ENCODE measurements at places on chromosomes 16 and 17. TPM values are rescaled to one million over a fixed set of nuclear protein-coding genes. Genes with fewer than 3 reads are reported as not detected.

- no peak for DNase-seq
Measured at GRCh38 chr16:57134982-57135381, 42.6 kb downstream of the CPNE2 start.

- DNase-seq, result no peak
Measured at GRCh38 chr17:45253879-45254278, 8.0 kb downstream of the SPATA32 start.

AURKB gene
- polyA plus RNA-seq, result 16.4 TPM

GRCh38 chr17:48615963-48616716 is 1.0 kb upstream of the HOXB8 start:
- DNase-seq, result no peak

DNA sequence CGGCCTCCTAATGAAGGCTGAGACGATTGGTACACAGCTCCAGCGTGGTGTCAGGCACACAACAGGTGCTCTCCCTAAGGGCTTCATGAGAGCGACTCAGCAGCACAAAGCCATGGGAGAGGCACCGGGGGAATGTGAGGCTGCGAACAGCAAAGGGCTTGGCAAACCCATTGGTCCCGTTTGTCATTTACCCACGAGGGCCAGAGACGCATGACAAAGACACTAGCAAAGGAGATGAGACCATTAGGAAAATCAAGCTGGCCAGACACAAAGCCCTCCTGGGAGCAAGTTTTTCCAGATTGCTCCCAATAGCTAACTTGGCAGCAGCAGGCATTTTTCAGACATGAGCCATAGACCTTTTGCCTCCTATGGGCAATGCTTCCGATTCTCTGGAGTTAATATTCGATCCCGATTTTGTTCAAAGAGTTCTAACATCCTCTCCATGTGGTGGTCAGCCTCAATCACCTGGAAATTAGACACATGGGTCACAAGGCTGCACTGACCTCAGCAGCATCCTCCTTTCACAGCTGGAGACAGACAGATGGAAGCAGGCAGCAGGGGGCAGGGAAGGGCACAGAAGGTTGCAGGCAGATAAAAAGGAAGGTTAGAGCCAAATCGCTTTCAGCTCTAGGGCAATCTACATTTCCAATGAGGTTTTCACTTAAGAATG is 38.2 kb downstream of the TK2 start:
- DNase-seq, result no peak

KRT31 gene
- polyA plus RNA-seq, result 5.1 TPM

BTBD17 gene
- 0.09 TPM for polyA plus RNA-seq

DNA sequence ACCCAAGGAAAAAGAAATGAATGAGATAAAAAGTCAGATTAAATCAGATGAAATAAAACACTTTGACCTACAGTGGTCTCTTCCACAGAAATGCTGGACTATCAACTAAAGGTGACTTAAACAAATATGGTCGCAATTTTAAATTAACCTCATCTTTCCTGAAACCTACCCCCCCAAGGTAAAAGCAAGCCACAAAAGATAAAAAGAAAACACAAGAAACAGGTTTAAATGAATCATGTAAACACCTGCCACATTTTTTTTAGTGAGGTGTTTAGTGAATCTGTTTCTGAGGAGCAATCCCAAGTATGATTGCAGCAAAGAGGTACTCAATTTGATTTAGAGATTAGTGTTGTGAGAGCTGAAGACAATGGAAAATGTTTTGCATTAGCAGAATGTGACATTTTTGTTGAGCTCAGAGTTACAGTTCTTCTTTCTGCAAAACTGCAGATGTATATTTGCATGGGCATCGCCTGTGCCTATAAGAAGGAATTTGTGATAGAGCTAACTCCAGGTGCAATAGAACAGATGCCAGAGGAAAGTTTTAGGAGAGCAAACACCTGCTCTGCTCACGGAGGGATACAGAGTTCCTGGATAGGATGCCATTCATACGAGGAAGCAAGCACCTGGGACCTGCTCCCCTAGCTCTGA is 3.4 kb upstream of the MMD start:
- DNase-seq, result no peak

CACNG5 gene
- not detected for polyA plus RNA-seq

CEP112 gene
- polyA plus RNA-seq, result 20.0 TPM

- DNase-seq, result peak; percentile 48
Measured at GRCh38 chr17:228951-229708, 47.7 kb upstream of the DOC2B start.

DNA sequence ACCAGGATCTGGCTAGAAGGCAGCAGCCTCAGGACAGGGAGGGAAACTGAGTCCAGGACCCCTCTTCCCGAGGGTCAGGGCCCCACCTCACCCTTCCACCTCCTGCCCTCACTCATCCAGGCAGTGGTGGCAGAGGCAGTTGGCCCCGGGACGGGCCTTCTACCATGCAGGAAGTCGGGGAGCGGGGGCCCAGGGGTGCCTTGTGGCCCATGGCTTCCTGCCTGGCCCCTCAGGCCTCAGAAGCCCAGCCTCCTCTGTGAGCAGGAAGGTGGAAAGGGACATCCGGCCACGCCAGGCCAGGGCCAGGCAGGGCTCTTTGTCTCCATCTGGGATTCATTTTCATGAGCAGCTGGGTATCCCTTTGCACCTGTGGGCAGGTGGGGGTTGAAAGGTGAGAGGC is 58.5 kb downstream of the BAHCC1 start:
- no peak for DNase-seq

DNA sequence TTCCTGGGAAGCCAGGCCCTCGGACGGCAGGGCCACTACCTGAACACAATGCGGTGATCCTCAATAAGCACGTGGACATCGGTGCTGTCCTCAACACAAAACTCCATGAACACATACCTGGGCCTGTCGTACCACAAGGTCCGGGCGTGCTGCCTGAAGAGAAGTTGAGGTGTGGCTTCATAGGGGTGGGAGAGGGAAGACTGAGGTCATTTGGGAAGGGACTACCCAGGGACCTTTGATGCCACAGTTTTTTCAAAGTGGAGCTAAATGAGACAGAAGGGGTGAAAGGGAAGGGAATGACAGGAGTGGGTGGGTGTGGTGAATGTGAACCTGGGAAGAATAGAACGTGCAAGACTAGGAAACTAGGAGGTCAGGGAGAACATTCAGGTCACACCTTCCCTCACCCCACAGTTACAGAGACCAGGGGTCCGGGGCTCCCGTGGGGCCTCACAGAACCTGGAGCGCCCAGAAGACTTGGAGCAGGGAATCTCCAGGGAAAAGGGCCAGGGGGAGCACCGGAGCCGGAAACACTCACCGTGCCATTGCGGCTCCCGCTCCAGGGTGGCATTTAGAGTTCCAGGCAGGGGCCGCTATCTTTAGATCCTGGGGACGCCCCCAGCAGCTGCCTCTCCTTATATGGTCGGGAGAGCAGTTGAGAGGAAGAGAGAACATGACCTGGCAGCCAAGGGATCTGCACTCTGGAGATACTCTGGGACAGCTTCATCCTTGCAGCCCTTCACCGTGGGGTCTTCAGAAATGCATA is at the start of gene PTGES3L:
PTGES3L (minus strand) TSS at position 570 of the 763 bp plus-strand sequence; CDS start at position 543, 27 bp downstream.
- peak; percentile 73 for DNase-seq

DNA sequence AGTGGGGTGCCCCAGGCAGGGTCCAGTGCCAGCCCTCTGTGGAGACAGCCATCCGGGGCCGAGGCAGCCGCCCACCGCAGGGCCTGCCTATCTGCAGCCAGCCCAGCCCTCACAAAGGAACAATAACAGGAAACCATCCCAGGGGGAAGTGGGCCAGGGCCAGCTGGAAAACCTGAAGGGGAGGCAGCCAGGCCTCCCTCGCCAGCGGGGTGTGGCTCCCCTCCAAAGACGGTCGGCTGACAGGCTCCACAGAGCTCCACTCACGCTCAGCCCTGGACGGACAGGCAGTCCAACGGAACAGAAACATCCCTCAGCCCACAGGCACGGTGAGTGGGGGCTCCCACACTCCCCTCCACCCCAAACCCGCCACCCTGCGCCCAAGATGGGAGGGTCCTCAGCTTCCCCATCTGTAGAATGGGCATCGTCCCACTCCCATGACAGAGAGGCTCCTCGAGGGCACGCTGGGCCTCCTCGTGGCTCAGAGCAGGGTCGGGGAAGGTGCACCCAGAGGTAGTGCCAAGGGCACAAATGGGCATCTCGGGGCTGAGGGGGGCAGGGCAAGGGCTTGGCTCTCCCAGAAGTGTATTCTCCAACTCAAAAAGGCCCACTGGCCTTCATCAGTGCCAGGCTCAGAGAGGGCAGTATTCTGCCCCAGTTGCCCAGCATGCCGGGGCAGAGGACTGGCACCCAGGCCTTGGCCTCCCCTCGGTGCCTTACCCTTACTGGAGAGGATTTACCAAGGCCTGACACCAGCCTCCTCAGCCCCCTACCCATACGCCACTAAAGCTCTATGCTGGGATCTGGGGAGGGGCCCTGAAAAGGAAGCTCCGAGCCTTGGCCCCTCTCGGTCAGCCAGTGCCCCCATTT is at the start of gene CDH5:
CDH5 (plus strand) TSS at position 259 of the 867 bp plus-strand sequence. CDS start 12,647 bp downstream, outside the sequence.
- DNase-seq, result peak; percentile 73

RAB37 gene
- polyA plus RNA-seq, result 1.5 TPM

SLC5A11 gene
- polyA plus RNA-seq, result 0.13 TPM

TTLL6 gene
- polyA plus RNA-seq, result not detected

- DNase-seq, result peak; percentile 30
Measured at GRCh38 chr16:23026784-23027362, 122.4 kb downstream of the USP31 start.

GALR2 gene
- not detected for polyA plus RNA-seq

DNA sequence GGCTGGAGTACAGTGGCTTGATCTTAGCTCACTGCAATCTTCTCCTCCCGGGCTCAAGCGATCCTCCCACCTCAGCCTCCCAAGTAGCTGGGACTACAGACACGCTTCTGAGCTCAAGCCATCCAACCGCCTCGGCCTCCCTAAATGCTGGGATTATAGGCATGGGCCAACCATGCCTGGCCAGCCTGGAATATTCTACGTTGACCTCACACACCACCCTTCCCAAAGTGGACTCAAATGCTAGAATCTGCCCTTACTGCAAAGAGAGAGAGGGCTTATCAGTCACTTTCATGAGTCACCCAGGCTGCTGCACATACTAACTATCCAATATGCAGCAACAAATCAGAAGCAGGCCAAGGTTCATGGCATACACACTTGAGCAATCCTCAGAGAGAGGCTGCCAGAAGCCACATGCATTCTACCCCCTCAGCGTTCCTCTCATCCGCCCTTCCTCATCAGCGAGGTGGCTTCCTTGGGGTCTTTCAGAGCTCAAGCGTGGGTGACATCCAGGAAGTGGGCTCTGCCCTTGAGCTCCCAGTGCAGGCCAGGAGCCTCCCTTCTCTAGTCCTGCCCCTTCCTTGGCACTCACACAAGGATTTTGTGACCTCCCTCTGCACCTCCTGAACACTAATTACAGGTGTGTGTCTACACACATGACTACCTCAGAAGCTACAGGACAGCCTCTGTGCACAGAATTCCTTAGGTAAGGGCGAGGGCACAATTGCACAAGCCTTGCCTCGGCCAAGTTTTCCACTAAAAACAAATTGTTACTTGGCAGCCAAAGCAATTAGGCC is 24.8 kb upstream of the SIAH1 start:
- DNase-seq, result no peak

DNA sequence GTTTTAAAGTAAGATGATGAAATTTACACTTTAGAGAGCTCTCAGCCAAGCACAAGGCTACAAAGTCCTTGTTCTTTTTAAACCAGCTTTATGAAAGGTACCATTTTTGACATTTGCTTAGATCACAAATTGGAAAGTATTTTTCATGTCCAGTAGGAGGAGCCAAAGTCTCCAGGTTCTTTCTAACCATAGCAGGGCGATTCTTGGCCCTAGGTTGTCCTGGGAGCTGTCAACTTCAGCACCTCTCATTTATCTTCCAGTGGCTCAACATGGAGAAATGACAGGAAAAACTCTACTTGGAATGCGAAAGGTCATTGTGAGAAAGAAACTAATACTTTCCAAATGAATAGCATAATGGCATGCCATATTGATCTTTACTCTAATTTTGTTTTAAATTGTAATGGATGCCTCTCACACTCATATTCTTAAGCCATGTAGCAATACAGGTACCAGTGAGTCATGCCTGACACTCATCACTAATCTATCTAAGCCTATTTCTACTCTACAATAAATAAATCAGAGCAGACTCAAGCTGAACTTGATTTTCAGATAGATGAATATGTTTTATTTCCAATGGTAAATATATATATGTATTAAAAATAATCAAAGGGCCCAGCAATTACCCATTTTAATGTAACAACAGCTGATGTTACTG is 919.1 kb upstream of the EEF2KMT start:
- DNase-seq, result peak; percentile 12

DNA sequence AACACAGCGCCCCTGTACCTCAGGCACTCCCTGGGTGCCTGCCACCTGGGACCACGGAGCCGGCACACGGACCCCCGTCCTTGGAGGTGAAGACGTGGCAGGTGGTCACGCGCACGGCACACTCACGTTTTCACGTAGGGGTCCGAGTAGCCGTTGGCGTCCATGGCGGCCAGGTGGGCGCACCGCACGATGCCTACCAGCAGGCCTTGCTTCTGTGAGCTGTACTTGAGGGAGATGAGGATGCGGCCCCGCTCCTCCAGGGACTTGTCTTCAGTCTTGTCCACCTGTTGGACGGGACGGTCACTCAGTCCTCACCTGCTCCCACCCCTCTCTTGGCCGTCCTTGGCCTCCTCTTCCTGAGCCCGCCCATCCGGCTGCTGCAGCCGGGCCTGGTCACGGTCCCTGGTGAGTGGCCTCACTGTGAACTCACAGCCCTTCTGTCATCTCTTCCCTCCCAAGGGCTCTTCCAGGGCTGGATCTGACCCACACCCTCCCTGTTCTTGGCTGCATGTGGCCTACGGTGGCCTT is 18.8 kb downstream of the SCGB1C2 start:
- no peak for DNase-seq

- no peak for DNase-seq
Measured at GRCh38 chr16:68275611-68276191, 11.4 kb downstream of the SLC7A6 start.

RPL38 gene
- polyA plus RNA-seq, result 1,488 TPM

HCRT gene
- polyA plus RNA-seq, result not detected

Measured in muscle of back (tissue), 13 donors.